Stimulated activated CD8-positive, alpha-beta memory T cell treated with anti-CD3 and anti-CD28 coated beads, Interleukin-4, amount 100 ng/mL, for 1 hour (primary cell): ENCODE measurements at places on chromosomes 4 and X.

GRCh38 chr4:113009461-113009860, 40.0 kb upstream of the ANK2 start:
- no peak for DNase-seq

GRCh38 chr4:114015444-114015899, 36.0 kb upstream of the ARSJ start:
- no peak for DNase-seq

DNA sequence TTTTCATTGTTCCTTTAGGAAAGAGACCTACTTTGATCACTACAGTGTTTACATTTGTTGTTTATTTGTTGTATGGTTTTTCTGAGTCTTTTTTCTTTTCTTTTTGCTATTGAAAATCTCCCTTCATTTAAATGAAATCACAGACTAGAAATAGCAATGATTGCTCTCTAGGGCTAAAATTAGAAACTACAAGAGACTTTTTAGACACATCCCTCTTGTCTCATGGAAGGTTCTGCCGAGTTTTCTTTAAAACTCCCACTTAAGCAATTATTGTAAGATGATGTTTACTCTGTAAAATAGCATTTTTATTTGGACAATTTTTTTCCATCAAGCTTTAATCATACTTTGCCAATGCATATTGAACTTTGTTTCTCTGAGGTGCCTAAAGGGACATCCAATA, 136.6 kb downstream of the PALLD start:
- no peak for DNase-seq

DNA sequence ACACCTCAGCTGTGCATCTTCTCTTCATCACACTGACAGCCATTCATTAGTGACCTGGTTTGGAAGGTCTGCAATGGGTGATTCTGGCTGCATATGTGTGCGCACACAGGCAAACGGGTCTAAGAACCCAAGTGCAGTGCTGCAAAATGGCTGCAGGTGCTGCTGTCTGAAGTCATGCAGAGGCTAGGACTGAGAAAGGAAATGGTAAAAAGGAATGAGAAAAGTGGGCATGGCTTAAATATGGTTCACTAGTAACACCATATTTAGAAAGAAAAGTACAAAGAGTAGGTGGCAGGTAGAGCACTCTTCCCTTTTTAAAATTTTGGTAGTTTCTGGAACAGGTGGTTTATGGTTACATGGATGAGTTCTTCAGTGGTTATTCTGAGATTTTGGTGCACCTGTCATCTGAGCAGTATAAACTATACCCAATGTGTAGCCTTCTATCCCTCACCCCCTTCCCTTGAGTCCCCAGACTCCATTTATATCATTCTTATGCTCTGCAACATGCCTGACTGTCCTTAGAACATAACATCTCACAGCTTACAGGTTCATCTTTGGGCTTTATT, 78.4 kb downstream of the CCNG2 start:
- no peak for DNase-seq

DNA sequence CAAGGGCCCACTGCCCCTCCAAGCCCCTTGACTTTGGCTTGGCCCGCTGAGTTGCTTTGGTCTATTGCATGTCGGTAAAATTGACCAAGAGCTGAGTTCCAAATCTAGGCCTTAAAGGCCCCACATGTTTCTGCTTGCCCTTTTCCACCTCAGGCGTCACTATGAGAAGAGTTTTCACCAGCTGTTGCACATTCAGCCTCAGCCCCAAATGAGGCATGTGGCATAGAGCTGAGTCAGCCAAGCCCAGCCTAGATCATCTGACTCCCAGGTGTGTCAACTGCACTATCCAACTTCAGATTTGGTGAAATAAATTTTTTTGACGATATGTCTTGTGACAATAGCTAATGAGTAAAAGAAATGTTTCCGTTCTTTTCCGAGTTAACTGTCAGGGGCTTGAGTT, 424.5 kb upstream of the FAM47C start:
- no peak for DNase-seq
